ENCODE measurements at places on chromosomes 1 and 21.

DNA sequence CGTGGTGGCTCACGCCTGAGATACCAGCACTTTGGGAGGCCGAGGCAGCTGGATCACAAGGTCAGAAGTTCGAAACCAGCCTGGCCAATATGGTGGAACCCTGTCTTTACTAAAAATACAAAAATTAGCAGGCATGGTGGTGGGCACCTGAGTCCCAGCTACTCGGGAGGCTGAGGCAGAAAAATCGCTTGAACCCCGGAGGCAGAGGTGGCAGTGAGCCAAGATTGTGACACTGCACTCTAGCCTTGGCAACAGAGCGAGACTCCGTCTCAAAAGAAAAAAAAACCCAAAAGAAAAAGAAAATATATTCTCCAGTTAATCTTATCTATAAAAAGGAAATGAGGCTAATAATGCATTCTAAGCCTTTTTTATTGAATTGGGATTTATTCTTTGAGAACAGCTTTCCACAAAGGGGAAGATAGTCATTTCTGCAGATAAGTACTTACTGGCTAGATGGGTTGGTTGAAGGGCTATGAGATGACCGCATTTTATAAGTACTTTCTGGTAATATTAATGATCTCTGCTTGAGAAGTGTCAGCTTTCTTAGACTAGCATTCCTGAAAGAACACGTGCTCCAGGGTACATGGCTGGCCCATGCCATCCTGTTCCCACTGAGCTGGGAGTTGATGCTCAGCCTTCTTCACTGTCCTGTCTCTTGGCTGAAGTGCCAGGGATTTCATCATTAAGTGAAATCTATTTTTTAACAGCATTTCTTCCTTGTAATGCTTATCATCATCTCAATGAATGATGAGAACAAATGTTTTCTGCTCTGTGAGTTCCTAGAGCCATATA lies 57.9 kb downstream of the SASS6 start:
- DNase-seq, result no peak

DNA sequence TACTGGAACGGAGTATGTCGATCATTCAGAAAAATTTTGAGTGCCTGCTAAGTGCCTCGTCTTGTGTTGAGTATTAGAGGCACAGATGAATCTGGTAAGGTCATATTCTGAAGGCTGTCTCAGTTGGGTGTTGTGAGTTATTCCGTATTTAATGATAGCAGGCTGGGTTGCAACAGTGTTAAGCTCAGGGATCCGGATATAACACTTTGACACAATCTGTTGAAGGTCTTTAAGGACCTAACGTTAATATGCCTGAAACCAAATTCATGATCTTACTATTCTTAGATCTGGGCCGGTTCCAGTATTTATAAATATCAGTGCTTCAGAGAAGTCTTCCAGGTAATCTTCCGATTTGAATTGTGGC lies 555 bp downstream of the PRPF38A start:
- DNase-seq, result no peak

GRCh38 chr1:27807385-27807784 lies 23.2 kb upstream of the PPP1R8 start:
- DNase-seq, result no peak

DNA sequence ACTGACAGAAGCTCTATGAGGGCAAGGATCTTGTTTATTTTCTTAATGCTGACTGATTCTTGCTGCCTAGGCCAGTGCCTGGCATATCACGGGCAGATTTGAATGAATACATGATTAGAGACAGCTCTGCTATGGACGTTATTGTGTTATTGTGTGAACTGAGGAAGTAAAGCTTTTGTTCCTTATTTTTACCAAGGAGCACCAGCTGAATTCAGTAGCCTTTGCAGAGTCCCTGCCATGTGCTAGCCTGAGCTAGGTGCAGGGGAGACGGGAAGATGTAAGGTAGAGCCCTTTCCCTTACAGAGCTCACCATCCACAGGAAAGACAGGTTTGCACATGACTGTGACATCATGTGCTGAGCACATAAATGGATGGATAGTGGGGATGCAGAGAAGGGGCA lies 36.0 kb upstream of the SCMH1 start:
- DNase-seq, result no peak

- no peak for DNase-seq
Measured at GRCh38 chr1:41806472-41807155, 112.1 kb downstream of the HIVEP3 start.

GRCh38 chr1:92476071-92476631 lies 10.6 kb downstream of the GFI1 start:
- no peak for DNase-seq

- no peak for DNase-seq
Measured at GRCh38 chr1:114833421-114833820, 21.2 kb upstream of the SYCP1 start.

Data from NCI-H1417 treated with DMSO at 0.1 percent for 48 hours (cell line).